ENCODE measurements at places on chromosomes 7 and 10.

- no peak for DNase-seq
Observed at GRCh38 chr7:5362466-5362865, 61.2 kb downstream of the TNRC18 start.

GRCh38 chr7:17524746-17525145 is 226.3 kb downstream of the AHR start:
- no peak for DNase-seq

- DNase-seq: no peak
Observed at GRCh38 chr7:74480861-74481417, 27.2 kb downstream of the GTF2IRD1 start.

DNA sequence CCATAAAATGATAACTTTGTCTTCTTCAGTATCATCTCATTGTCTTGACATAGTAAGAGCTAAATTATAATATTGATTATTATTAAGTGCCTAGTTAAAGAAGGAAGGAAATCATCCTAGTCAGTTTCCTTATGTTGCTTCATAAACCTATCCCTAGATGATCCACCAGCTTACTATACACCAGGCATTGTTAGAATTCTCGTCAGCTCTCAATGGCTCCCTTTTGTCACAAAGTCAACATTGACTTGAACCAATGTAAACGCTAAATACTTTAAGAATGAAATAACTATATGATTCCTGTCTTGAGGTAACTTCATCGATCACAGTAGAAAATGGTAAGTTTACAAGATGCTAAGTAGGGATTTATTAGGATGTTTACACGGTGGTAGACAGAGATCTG is 1162.9 kb downstream of the CNTNAP2 start:
- DNase-seq: no peak
